ENCODE measurements at places on chromosomes 12 and 14. TPM values are rescaled to one million over a fixed set of nuclear protein-coding genes. Genes with fewer than 3 reads are reported as not detected.

ESRRB gene
- 0.81 TPM for total RNA-seq

KCNMB4 gene
- total RNA-seq = 6.5 TPM

INSM2 gene
- 0.23 TPM for total RNA-seq

GPR84 gene
- total RNA-seq = not detected

MGAT4C gene
- 0.15 TPM for total RNA-seq

RPGRIP1 gene
- total RNA-seq = 0.62 TPM

PAH gene
- total RNA-seq = not detected

RPS6KL1 gene
- 4.0 TPM for total RNA-seq

AJUBA gene
- 27.0 TPM for total RNA-seq

RNASE3 gene
- total RNA-seq = not detected

DNA sequence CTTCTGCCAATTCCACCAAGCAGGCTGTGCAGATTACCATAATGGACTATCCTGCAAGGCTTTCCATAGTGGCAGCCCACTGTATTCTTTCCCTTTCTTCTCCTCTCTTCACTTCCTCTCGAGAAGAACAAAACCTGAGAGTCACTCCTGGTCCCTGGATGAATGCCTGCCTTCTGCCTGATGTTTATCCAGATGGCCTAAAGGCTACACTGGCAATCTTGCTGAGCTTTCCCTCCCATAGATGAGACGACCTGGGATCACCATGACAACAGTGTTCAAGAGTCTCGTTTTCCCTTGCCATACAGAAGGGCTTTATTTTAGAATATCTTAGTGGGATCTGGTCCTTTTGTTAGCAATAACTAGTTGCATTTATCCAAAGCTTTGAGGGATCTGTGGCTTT is 142.3 kb downstream of the RTN1 start:
- no peak for ATAC-seq

DNA sequence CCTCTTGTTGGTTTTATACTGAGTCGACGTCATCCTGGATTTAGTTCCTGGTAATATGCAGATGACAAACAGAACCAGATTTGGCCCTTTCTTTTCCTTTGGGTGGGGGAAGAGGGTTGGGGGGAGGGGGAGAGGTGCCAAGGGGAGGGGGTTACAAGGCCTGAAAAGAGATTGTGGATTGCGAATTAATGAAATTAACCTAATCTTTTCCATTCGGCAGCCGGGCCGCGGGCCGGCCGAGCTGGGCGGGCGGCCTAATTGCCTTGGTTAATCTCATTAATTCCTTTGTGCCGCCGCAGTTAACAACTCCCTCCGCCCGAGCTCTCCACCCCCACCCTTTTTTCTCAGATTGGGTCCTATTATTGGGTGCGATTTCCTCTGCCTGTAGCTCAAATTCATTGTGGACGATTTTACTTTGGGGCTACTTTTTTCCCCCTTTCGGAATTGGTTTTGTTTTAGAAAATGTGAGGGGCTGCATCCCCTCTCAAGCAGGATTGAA is 387 bp upstream of the GSC start:
- ATAC-seq = no peak

- no peak for ATAC-seq
These were observed 23.3 kb downstream of the SNRPF start for GRCh38 chr12:95882080-95882479.

DNA sequence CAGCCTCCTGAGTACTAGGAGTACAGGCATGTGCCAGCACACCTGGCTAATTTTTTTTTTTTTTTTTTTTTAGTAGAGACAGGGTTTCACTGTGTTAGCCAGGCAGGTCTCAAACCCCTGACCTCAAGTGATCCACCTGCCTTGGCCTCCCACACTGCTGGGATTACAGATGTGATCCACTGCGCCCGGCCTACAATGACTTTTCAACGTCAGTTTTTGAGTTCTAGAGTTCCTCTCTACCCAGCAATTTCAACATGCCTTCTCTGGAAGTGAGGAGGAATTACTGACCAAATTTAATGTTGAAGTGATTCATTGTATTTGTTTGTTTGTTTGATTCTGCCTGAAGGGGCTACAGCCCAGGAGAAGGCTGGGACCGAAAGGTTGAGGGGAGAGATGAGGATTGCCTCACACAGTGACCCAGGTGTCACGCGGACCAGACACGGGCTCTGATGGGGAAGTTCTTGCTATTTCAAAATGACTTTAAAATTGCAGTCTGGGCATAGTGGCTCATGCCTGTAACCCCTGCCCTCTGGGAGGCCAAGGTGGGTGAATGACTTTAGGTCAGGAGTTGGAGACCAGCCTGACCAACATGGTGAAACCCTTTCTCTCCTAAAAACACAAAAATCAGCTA is 8.6 kb upstream of the DENR start:
- no peak for ATAC-seq

- ATAC-seq = no peak
These were observed 31.4 kb downstream of the FGD6 start for GRCh38 chr12:95185854-95186253.

GRCh38 chr12:67299926-67300325 is 30.8 kb downstream of the CAND1 start:
- no peak for ATAC-seq

DNA sequence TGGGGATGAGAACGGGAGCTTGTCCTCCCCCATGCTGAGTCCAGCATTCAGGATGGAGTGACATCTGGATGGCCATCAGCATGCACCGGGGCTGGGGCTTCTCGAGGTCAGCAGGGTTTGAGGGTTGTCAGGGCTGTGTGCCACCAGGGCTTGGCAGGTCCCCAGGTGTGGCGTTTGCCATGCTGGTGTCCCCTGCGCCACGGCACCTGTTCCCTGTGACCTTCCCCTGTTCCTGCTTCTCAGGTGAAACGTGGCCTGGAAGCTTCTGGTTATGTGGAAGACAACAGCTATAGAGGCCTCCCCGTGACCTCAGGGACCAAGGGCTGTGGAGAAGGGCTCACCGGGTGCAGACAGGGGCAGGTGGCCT is 152.4 kb downstream of the KIF26A start:
- ATAC-seq = no peak

GRCh38 chr14:35231207-35231760 is 60.9 kb upstream of the PSMA6 start:
- ATAC-seq = no peak

- no peak for ATAC-seq
These were observed 154.9 kb upstream of the PLEKHG7 start for GRCh38 chr12:92547906-92548305.

- ATAC-seq = no peak
These were observed 1.4 kb downstream of the LBHD2 start for GRCh38 chr14:103085106-103086091.

DNA sequence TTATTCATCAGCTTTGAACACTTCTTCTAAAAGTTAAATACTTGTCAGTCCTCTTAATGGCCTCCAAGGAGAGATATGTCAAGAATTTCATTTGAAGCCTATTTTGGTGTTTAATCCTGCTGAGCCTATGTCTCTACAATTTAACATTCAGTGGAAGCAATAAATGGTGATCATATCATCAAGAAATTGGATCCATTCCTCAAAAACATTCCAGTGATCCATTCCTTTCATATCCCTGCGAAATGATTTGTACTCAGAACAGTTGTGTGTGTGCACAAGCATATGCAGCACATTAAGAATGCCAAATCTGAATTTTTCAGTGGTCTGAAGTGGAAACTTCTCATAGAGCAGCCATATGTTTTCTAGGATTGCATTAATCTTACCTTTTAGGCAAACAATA is 373.7 kb upstream of the SYT1 start:
- no peak for ATAC-seq

- no peak for ATAC-seq
These were observed 1578.4 kb upstream of the TMEM132C start for GRCh38 chr12:126688556-126688955.

DNA sequence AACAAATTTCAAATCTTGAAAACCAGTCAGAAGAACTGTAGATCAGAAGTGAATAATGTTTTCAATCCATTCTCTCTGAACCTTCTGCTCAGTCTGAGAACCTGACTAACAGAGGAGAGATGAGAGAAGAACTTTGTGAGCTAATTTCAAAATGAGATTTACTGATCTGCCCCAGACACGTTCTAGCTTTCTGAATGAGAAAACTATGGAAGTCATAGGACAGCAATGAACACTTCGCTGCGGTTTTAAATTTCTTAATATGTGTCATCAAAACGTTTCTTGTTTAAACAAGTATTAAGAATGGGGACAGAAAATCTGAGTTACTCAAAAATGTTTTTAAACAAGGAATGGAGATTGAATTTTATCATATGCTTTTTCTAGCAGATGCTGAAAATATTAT is 66.6 kb upstream of the FAR2 start:
- ATAC-seq = no peak

DNA sequence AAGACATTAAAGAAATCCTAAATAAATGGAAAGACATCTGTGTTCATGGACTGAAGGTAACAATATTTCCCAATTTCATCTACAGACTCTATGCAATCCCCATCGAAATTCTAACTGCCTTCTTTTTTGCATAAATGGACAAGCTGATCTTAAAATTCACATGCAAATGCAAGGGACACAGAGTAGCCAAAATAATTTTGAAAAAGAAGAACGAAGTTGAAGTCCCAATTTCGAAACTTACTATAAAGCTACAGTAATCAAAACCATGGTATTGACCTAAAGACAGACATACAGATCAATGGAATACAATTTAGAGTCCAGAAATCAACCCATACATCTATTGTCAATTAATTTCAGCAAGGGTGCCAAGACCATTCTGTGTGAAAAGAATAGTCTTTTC is 16.4 kb upstream of the CD27 start:
- ATAC-seq = no peak

- no peak for ATAC-seq
These were observed 870.3 kb upstream of the SEL1L start for GRCh38 chr14:82403987-82404386.

- no peak for ATAC-seq
These were observed 137.4 kb downstream of the ZNF664 start for GRCh38 chr12:124110372-124110883.

DNA sequence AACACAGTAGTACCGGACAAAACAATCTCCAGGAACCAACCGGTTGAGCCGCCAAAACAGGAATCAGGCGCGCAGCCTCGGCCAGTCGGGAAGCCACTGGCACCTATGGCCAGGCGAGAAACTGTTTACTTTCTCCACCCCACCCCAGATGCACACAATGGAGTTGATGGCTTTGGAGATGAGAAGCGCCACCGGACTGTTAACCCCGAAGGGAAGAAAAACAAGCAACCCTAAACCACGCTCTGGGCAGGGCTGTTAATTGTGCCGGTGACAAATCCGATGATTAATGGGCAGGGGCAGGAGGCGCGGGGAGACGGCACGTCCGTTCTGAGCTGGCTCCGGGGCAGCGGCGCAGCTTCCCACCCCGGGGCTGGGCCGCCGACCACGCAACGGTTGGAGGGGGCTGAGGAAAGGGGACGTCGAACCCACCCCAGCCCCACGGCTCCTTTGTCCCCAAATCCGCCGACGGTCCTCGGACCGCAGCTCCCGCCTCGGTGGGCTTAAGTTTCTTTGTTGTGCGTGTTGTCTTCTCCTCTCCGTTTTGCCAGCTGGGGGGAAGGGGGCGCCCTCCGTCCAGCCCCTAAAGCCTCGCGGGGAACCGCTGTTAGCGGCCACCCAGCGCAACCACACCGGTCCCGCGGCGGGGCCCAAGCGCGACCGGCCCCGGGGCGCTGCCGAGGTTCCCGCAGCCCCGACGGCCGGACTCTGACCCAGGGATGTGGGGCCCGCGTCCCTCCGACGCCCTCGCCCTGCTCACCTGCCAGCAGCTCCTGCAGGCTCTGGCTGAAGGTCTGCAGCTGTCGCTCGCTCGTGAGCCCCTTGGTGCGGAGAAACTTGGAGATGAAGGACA is 790 bp downstream of the BTG1 start:
- no peak for ATAC-seq

DNA sequence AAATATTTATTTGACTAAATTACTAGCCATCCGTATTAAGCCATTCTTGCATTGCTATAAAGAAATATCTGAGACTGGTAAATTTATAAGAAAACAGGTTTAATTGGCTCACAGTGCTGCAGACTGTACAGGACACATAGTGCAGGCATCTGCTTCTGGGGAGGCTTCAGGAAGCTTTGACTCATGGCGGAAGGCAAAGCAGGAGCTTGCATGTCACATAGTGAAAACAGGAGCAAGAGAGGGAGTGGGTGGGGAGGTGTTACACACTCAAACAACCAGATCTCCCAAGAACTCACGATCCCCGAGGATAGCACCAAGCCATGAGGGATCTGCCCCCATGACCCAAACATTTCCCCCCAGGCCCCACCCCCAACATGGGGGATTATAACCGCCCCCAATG is 26.7 kb upstream of the RAB21 start:
- no peak for ATAC-seq

DNA sequence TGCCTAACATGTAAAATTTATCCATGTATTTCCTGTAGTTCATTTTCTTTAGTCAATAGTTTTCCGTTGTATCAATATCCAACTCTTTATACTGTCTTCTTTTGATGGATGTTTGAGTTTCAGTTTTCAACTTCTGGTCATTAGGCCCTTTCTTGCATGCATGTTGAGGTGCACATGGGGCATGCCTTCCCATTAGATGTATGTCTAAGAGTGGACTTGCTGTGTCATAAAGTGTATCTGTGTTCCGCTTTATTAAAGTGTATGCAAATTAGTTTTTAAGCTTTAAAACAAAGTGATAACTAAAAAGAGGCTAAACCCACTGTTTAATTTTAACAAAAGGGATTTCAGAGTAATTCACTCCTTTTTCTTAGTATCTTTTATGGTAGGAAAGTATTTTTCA is 441.1 kb downstream of the PCNX1 start:
- no peak for ATAC-seq

- no peak for ATAC-seq
These were observed 152.1 kb downstream of the ADGRD1 start for GRCh38 chr12:131105736-131106348.

- ATAC-seq = no peak
These were observed 272.6 kb downstream of the CCER1 start for GRCh38 chr12:90682398-90682797.

GRCh38 chr14:79788346-79788745 is 423.0 kb downstream of the DIO2 start:
- ATAC-seq = no peak

DNA sequence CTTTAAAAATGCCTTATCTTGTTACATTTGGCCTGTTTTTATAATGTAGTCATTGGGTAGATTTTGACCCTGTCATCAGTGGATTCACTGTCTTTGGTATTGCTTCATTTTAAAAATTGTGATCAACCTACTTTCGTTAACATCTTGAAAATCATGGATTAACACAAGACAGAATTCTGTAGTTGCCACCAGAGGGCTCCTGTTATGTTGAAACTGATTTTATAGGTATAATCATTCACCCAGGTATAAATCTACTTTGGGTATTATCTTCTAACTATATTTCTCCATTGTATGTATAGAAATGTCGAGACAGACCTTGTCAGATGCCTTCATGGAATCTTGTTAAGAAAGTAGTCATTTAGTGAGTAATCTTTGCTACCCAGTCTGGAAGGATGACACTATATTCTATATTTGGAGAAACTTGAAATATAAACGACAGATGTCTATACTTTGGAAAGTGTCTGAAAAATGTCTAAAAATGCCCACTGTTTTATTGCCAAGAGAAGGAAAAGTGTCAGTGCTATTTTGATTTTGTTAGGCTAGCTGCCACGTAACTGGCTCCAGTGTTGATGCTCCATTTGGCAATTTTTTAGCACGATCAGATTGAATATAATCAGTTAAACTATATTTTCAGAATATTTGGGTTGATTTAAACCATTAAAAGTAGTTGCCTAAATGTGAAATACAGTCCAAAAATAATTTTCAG is 129.4 kb downstream of the PELI2 start:
- no peak for ATAC-seq

- ATAC-seq = no peak
These were observed 19.4 kb downstream of the TCHP start for GRCh38 chr12:109919456-109919855.

GRCh38 chr14:96160913-96161310 is 43.7 kb upstream of the BDKRB2 start:
- ATAC-seq = no peak

GRCh38 chr12:110403976-110404682 is 621 bp upstream of the ANAPC7 start:
- ATAC-seq = peak; percentile 77
